Lower lobe of right lung (tissue), 2 donors: ENCODE measurements at places on chromosomes 3 and 15. TPM values are rescaled to one million over a fixed set of nuclear protein-coding genes. Genes with fewer than 3 reads are reported as not detected.
A peak's percentile ranks its signal among the peaks of the same experiment; 100 is the strongest.

- no peaks in the 10 kb centered on the region for H3K36me3 ChIP-seq
- H3K4me1 ChIP-seq, result peaks cover 23% of the 10 kb centered on the region
- H3K4me3 ChIP-seq, result no peak overlapping the region
- no peaks in the 10 kb centered on the region for H3K27me3 ChIP-seq
- H3K27ac ChIP-seq, result no peak overlapping the region
Measured at GRCh38 chr3:122298239-122298638, 26.8 kb upstream of the CSTA start.

- no peaks in the 10 kb centered on the region for H3K4me1 ChIP-seq
- H3K27ac ChIP-seq, result no peak overlapping the region
- no peak overlapping the region for H3K4me3 ChIP-seq
- no peaks in the 10 kb centered on the region for H3K27me3 ChIP-seq
- no peaks in the 10 kb centered on the region for H3K36me3 ChIP-seq
Measured at GRCh38 chr3:103083848-103084631, 649.2 kb downstream of the ZPLD1 start.

DNA sequence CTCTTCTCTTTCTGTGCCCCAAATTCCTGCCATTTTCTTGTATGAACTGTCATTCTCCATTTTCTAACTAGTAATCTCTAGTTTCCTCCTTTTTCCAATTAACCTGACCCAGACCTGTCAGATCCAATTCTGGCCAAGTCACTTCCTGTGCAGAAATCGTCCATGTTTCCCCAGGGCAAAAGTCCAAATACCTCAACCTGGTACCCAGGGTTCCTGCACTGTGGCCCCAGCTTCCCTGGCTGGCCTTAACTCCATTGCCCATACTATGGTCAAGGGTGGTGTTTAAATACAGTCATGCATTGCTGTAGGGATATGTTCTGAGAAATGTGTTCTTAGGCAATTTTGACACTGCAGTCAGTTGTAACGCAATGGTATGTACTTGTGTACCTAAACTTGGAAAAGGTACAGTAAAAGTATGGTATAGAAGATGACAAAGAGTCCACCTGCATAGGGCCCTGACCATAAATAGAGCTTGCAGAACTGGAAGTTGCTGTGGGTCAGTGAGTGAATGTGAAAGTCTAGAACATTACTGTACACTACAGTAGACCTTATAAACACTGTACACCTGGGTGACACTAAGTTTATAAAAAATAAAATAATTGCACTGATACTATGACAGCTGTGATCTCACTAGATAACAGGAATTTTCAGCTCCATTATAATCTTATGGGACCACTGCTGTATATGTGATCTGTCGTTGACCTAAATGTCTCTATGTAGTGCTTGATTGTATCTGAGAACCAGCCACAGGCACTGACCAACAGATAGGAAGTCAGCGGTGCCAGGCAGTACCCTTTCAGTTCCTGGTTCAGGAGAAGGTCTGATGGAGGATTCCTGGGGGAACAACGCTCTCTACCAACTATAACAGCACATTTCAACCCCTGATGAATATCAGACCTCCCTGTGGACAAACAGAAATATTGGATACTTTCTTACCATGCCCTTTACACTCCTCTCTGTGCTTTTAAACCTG lies 336.1 kb upstream of the PROK2 start:
- no peaks in the 10 kb centered on the region for H3K4me1 ChIP-seq
- no peak for DNase-seq
- no peaks in the 10 kb centered on the region for H3K27me3 ChIP-seq
- H3K4me3 ChIP-seq, result no peak overlapping the region
- no peaks in the 10 kb centered on the region for H3K36me3 ChIP-seq
- no peak overlapping the region for H3K27ac ChIP-seq

GRCh38 chr15:91863621-91864255 lies 10.2 kb downstream of the SLCO3A1 start:
- peaks cover 99% of the 10 kb centered on the region for H3K4me1 ChIP-seq
- no peak for DNase-seq
- H3K4me3 ChIP-seq, result no peak overlapping the region
- no peaks in the 10 kb centered on the region for H3K27me3 ChIP-seq
- H3K27ac ChIP-seq, result no peak overlapping the region
- no peaks in the 10 kb centered on the region for H3K36me3 ChIP-seq

DNA sequence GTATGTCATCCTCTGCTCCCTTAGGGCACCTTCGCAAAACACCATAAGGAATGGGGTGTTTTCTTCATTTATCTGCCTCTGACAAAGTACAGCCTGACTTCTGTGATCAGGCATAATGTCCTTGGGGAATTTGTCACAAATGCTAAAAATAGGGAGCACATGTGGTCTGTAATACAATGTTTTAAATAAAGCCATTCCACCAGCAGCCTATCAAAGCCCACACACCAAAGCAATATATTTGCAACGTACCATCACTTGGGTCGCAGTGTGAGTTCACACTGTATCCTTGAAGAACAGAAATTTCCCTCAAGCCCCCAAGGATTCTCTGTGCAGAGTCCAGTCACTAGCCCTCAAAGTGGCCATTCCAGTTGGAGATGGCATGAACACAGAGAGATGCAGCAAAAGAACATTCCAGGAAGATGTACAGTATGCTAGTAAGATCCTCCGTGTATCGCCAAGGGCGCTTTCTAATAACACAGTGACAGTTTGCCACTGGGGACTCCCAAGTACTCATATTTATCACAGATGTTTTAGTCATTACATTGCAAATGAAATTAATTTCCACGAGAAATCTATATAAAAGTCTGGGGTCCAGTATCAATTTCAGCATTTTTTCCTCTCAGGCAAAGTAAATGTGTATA lies 246.7 kb downstream of the MCTP2 start:
- no peak overlapping the region for H3K4me3 ChIP-seq
- H3K27ac ChIP-seq, result no peak overlapping the region
- no peaks in the 10 kb centered on the region for H3K4me1 ChIP-seq

- no peak overlapping the region for H3K4me3 ChIP-seq
- no peak for DNase-seq
- H3K36me3 ChIP-seq, result peaks cover 3% of the 10 kb centered on the region
Measured at GRCh38 chr15:41578736-41579383, 19.8 kb downstream of the TYRO3 start.

DNA sequence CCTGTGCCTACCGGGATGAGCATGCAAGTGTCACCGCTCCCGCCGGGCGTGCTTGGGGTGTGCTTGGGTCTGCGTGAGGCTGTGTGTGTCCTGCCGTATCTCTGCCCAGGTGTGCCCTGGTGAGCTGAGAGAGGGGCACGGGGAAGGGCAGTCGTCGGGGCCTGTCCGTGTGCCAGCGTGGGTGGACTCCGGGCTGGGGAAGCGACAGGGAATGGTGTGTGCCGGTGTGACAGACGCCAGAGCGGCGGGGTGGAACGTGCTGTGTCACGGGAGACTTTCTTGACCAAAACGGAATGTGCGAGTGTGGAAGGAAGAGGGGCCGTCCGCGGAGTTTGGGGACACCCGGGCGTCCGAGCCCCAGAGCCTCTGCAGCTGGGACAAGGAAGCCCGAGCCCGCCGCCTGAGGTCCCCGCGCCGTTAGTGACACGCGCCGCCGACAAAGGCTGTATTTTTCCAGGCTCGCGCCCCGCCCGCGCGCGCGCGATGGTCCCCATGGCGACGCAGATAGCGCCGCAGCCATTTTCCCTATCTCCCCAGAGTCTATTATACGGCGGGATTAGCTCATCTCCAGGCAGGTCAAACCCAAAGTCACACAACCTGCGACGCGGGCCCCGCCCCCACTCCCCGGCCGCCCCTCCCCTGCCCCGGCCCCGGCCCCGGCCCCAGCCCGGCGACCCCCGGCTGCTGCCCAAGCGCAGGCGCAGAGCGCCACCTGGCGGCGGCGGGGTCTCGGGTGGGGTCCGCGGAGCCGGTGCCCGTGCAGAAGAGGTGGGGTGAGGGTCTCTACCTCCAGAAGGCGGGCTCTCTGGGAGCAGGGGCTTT lies 4.5 kb upstream of the GATA2 start:
- peak overlapping the region; percentile 59 for H3K4me3 ChIP-seq
- peaks cover 25% of the 10 kb centered on the region for H3K4me1 ChIP-seq
- peak; percentile 75 for DNase-seq

- no peak for DNase-seq
- no peaks in the 10 kb centered on the region for H3K27me3 ChIP-seq
- peaks cover 49% of the 10 kb centered on the region for H3K4me1 ChIP-seq
- peaks cover 37% of the 10 kb centered on the region for H3K36me3 ChIP-seq
- H3K27ac ChIP-seq, result peak overlapping the region; percentile 98
- peak overlapping the region; percentile 86 for H3K4me3 ChIP-seq
Measured at GRCh38 chr15:90266061-90266431, 574 bp downstream of the NGRN start.

- no peaks in the 10 kb centered on the region for H3K27me3 ChIP-seq
- no peak overlapping the region for H3K4me3 ChIP-seq
- H3K27ac ChIP-seq, result peak overlapping the region; percentile 60
- H3K36me3 ChIP-seq, result peaks cover 23% of the 10 kb centered on the region
- DNase-seq, result peak; percentile 82
Measured at GRCh38 chr3:50572158-50572557, 2.8 kb downstream of the HEMK1 start.

DNA sequence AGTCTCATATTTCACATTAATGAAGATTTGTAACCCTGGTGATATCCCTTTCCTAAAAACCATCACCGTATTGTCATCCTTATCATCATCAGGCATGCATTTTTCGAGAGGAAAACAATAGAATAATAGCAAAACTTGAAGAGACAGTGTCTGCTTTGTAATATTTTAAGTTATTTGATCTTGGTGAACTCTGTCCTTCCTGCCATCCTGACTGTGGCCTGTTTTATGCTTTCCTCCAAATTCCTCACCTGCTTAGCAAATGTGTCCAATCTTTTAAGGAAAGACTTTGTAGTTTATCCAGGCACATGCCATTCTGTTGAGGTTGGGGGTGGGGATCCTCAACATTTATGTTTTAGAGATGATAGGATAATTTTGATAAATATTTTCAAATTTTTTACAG lies 306.1 kb upstream of the COL8A1 start:
- H3K4me3 ChIP-seq, result no peak overlapping the region

DNA sequence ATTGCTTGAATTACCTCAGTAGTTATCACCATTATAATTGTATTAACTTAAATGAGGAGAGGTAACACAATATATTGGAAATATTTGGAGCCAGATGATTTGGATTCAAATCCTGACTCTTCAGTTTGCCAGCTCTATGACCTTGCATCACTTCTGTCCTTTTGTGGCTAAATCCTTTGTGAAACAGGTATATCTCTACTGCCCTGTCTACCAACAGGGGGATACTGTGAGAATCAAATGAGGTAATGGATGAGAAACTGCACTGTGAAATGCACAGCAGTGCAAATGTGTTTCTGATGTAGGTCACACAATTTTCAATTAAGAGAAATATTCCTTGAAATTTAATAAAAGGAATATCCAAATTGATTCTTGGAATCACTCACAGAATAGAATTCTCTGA lies 58.8 kb downstream of the CCDC54 start:
- no peak overlapping the region for H3K4me3 ChIP-seq
- H3K4me1 ChIP-seq, result no peaks in the 10 kb centered on the region
- no peak for DNase-seq
- H3K36me3 ChIP-seq, result no peaks in the 10 kb centered on the region

DNA sequence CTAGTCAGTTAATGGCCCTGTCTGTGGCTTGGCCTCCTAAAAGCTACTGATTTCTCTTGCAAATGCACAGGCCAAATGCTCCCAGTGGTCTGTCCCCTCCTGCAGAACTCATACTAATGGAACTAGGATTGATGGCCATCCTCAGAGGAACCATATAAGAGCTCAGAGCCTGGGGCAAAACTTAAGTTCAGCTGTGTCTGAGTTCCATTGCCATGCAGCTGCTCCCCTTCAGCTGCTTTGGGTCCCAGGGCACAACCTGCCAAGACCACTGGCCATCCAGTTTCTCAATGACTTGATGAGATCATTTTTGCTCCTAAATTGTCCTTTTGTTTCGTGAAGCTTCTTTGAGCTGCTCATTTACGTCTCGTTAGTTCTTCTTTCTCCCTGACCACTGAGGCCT lies 529.5 kb upstream of the TBL1XR1 start:
- no peak overlapping the region for H3K27ac ChIP-seq
- no peak for DNase-seq
- no peak overlapping the region for H3K4me3 ChIP-seq

DNA sequence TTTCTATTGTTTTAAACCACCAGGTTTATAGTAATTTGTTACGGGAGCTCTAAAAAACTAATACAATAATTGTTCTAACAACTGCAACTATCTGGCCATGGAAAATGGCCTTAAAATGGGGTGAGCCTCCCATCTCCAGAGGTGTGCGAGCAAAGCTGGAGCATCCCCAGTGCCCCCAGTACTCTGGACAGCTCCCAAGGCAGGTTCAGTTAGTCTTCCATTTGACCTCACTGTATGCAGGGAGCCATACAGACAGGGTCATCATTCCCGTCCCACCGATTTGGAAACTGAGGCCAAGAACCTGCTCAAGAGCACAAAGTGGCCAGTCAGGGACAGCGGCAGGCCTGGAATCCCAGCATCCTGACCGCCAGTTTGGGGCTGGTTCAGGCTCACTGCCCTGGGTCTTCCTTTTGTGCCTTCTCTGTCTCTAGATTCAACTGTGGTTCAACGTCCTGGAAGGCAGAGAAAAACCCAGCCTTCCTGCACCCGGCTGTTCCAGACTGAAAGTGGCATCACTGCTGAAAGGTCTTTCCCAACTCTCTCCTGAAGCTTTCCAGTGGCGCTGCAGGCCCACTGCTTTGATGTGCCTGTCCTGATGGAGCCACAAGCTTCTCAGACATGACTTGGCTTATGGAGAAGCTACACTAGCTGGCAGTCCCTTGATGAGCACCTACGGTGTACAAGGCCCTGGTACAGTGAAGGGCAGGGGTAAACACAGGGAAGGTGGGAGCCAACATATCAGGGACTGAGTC lies 76.6 kb upstream of the LINGO1 start:
- no peaks in the 10 kb centered on the region for H3K36me3 ChIP-seq
- no peak overlapping the region for H3K4me3 ChIP-seq
- no peak overlapping the region for H3K27ac ChIP-seq
- no peak for DNase-seq
- no peaks in the 10 kb centered on the region for H3K4me1 ChIP-seq

DNA sequence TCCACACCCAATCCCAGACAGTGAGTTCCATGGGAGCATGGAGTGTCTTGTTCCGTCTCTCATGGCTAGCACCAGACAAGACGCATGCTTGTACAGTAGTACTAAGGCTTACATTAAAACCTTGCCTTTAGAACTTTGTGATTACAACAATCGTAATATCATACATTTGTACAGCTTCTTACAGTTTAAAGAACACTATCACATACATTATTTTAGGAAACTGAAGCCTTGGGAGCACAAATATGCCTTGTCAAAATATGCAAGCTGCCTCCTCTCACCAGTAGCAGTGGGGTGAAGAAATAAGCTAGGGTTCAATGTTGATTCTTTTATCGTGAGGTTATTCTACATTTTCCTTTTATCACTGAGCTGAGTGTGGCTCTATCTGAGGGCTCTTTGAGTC lies 36.8 kb downstream of the ADAMTSL3 start:
- H3K27ac ChIP-seq, result no peak overlapping the region
- no peak overlapping the region for H3K4me3 ChIP-seq
- DNase-seq, result no peak

- DNase-seq, result no peak
- H3K27ac ChIP-seq, result no peak overlapping the region
- H3K36me3 ChIP-seq, result no peaks in the 10 kb centered on the region
- H3K4me3 ChIP-seq, result no peak overlapping the region
- no peaks in the 10 kb centered on the region for H3K27me3 ChIP-seq
- no peaks in the 10 kb centered on the region for H3K4me1 ChIP-seq
Measured at GRCh38 chr3:100815583-100815982, 106.3 kb downstream of the TFG start.

- H3K36me3 ChIP-seq, result no peaks in the 10 kb centered on the region
- no peak overlapping the region for H3K4me3 ChIP-seq
- no peak overlapping the region for H3K27ac ChIP-seq
- DNase-seq, result no peak
Measured at GRCh38 chr3:75321060-75321459, 343.1 kb upstream of the FRG2C start.

BCL2A1 gene
- 124 TPM for total RNA-seq

GRM2 gene
- 0.15 TPM for total RNA-seq

LRRC3B gene
- total RNA-seq, result 0.30 TPM

FYCO1 gene
- 40.9 TPM for total RNA-seq

ECE2 gene
- not detected for total RNA-seq
